CD4-positive, alpha-beta T cell treated with Interferon gamma for 1 hour (primary cell): ENCODE measurements at places on chromosomes 16 and 17.

GRCh38 chr16:56938664-56939513, 6.9 kb downstream of the HERPUD1 start:
- no peak for DNase-seq

GRCh38 chr16:2507665-2508064, 6.1 kb upstream of the ATP6V0C start:
- peak; percentile 55 for DNase-seq

- no peak for DNase-seq
These were observed 1.1 kb downstream of the PLLP start for GRCh38 chr16:57283214-57283958.

GRCh38 chr16:86286991-86287663, 223.2 kb upstream of the FOXF1 start:
- DNase-seq: no peak

DNA sequence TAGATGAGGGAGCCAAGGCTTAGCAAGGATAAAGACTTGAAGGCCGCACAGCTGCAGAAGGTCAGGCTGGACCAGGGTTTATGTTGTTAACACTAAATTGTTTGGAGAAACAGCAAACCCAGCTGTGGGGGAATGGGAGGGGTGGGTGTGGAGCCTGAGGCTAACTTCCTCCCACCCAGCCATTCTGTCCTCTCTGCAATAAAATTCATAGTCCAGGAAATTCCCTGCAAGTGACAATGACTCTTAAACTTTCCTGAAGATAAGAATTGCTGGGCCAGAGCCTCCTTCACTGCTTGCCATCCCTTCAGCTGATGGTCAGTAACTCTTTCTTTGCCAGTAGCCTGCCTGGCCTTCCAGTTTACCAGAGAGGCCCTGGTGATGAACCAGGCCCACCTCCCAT, 19.4 kb upstream of the ATP5MC1 start:
- no peak for DNase-seq

DNA sequence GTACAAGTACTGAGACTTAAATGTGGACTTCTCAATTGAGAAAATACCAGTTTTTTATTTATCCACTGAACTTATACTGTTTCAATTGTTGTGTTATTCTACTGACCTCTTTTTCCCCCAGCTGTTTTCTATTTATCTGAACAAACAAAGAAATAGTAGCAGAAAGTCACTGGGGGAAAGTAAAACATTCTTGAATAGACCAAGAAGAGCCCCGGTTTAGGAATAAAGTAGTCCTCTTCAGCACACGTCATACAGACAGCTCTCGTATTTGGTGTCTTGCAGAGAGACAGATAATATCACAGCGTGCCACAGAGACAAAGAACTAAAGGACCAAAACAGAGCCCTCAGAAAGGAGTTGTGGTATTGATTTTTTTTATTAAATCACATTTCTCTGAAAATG, 1159.1 kb upstream of the CDH8 start:
- DNase-seq: no peak

- DNase-seq: no peak
These were observed 59.3 kb downstream of the SPECC1 start for GRCh38 chr17:20068445-20068844.

GRCh38 chr17:12053552-12053951, 32.9 kb downstream of the MAP2K4 start:
- no peak for DNase-seq

GRCh38 chr17:6019959-6020358, 50.2 kb upstream of the WSCD1 start:
- no peak for DNase-seq

GRCh38 chr16:57115514-57116182, 23.3 kb downstream of the CPNE2 start:
- no peak for DNase-seq

DNA sequence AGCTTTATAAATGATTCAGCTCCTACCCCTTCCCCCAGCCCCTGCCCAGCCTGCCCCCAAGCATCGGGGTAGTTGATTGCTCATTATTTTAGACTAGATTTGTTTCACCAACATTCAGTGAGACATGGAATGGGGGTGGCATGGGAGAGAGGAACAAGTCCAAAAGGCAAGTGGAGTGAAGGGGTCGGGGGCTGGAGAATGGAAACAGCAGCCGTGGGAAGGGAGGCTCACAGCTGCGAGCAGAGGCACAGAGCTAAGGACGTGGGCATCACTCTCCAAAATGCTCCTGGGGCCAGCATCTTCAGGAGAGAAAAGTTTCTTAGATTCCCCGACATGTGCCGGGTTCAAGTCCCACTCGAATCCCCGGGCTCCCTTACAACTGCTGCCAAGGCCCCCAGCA, 19.3 kb downstream of the PIPOX start:
- no peak for DNase-seq

GRCh38 chr17:67326440-67326839, 39.9 kb downstream of the PSMD12 start:
- DNase-seq: no peak

DNA sequence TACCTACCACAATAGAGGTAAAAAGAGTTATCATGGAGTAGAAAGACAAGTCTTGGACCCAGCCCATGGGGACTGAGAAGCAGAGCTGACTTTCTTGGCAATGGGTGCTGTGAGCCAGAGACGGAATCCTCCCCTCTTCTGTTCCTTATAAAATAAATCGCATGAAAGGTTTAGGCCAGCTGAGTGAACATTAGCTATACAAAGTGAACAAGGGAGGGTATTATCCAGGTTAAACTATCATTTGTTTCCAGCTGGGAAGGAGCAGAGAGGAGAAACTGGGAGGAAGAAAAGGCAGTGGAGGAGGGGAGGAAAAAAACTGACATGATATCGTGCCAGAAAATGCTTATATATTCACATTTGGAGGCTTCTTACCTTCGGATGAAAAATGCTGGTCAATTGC, 13.3 kb upstream of the PAFAH1B1 start:
- DNase-seq: no peak

DNA sequence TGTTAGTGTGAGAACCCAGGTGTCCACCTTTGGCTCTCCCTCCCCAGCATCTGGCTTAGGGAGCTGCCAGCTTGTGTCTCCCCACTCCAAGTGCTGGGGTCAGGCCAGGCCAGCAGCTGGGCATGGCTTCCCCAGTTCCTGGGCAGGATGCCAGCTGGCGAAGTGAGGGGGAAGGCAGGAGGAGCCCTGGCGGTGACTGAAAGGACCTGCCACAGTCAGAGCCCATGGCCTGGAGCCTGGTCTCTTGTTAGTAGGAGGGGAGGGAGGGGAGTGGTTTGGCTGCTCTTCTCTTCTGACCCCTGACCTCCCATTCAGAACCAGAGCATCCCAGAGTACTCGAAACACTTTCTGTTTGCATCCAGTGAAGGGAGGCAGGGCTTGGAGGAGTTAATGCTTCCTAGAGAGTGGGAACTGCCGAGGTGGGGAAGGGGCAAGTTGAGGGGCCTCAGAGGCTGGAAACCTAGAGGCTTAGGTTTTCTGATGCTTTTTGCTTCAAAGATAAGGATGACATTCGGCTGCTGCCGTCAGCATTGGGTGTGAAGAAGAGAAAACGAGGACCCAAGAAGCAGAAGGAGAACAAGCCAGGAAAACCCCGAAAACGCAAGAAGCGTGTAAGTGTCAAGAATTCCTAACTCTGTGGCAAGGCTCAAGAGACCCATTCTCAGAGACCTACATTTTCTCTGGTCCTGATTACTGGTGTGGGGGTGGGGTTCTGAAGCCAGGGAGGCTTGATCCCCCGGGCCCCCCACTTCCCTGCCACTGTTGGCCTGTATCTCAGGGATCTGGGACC, 772 bp downstream of the CHD3 start:
- DNase-seq: peak; percentile 69

DNA sequence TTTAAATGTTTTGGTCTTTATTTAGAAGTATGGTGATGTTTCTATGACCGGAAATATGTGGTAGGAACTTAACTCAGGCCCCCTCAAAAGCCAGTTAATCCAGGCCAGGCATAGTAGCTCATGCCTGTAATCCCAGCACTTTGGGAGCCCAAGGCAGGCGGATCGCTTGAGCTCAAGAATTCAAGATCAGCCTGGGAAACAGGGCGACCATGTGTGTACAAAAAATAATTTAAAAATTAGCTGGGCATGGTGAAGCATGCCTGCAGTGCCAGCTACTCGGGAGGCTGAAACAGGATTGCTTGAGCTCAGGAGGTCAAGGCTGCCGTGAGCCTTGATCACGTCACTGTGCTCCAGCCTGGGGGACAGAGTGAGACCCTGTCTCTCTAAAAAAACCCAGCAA, 10.3 kb downstream of the RSL1D1 start:
- no peak for DNase-seq

GRCh38 chr16:11350921-11351335, 5.7 kb downstream of the RMI2 start:
- DNase-seq: no peak

DNA sequence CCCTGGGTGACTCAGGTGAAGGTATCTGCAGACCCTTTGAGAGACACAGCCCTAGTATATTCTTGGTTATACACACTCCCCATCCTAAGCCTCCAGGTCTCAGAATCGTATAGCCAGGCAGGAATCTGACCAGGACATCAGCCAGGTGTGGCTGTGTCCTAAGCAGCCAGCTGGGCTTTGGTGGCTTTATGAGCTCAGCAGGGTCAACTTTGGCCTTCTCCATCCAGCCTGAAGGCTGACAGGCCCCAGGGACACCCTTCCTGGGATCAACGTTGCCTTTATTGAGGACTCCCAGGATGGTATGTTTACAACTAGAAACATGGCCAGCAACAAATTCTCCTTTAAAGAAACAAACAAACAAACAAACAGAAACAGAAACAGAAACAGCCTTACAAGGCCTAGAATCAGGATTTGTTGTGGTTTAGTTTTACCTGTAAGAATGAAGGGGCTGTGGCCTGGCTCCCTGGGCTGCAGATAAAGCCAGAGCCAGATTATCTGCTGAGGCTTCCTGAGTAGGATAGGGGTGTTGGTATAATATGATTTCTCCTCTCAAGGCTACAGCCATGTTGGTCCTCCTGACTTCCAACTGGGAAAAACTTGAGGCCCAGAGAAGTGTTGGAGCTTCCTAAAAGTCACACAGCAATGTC, 8.5 kb downstream of the KIF19 start:
- no peak for DNase-seq

DNA sequence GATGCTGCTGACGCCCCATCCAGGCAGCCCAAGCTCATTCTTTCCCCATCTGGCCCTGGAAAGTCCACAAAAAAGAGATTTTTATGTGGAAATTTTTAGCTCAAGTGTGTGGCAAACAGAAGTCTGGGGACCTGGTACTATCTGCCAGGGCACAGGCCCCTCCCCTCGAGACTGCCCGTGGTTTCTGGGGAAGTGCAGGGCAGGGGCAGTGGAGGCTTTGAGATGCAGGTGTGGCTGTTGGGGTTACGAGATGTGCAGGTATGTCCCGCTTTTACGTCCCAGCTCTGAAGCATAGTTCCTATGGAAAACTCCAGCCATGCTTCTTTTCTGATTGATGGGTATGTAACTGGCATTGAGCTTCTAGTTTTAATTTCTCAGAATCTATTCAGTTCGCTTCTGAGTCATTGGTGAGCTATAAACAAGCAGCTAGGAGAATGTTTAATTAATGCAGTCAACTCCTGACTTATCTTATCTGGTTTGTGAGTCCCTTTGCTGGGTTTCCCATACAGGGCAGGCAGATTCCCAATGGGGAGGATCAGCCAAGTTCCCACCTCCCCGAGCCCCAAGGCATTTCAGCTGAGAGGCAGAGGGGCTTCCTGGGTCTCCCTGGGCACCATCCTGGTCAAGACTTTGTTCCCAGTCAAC, 16.2 kb downstream of the TBX4 start:
- no peak for DNase-seq

DNA sequence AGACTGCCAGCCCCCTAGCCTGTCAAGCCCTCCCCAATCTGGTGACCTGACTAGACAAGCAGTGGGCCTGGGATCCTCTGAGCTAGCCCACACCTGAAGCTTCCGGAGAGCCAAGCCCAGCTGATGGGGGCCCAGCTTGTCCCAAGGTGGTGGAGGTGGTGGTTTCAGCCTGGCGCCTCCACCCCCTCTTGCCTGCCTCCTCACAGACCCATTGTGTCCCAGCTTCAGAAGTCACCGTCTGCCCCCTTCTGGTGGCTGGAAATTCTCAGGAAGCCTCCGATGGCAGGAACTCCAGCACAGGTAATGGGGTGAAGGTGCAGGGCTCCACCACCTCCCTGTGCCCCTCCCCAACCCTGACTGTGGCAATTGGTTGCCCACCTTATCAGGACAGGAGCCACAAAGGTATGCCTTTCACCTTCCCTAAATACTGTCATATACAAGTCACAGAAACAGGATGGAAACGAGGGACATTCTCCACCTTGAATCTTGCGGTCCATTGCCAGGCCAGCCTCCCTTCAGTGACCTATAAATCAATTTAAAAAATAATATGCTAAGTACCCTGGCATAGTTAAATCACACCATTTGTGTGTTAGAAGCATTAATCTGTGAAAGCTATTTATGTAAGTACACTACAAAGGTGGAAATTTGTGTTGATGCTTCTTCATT, 66.0 kb upstream of the ZNF423 start:
- DNase-seq: no peak

DNA sequence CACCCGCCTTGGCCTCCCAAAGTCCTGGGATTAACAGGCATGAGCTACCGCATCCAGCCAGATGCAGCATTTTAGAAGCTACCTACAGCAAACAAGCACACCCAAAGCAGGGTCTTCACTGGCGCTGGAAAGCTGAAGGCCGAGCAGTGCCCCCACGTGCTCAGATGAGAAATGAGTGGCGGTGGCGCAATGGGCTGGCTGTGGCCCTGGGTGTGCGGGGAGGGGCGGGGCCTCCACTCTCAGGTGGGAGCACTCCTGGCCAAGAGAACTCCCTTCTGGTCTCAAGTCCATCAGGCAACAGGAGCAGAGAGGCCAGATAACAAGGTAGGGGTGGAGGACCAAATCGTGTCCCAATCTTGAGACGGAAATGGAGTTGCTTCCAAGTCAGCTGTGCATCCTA, 12.1 kb downstream of the TMEM11 start:
- no peak for DNase-seq

GRCh38 chr16:83802135-83802534, 5.6 kb upstream of the HSBP1 start:
- DNase-seq: peak; percentile 6

DNA sequence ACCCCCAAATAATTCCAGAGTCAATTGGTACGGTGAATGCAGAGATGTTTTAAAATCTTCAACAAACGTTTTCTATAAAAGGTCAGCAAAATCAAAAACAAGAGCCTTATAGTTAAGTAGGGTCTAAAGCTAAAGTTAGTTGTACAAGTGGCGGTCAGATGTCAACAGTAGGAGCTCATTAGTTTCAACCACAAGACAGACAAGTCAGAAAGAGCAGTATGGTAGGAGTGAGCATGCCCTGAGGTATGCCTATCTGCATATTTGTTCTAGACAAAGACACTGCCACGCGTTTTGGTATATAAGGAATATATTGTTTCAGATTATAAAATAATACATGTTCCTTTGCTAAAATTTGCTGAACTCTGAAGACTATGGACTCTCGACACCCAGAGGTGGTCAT, 431.5 kb upstream of the KIF2B start:
- no peak for DNase-seq

- peak; percentile 73 for DNase-seq
These were observed 78.1 kb upstream of the TOB1 start for GRCh38 chr17:50944054-50944901.

- no peak for DNase-seq
These were observed 3.4 kb downstream of the CCP110 start for GRCh38 chr16:19527161-19527560.

GRCh38 chr16:86195863-86196630, 297.1 kb downstream of the IRF8 start:
- DNase-seq: no peak

GRCh38 chr17:62085511-62086408, 20.7 kb upstream of the MED13 start:
- DNase-seq: no peak
